PC-9 (cell line): ENCODE measurements at places on chromosomes 7 and 10. TPM values are rescaled to one million over a fixed set of nuclear protein-coding genes. Genes with fewer than 3 reads are reported as not detected.

DNA sequence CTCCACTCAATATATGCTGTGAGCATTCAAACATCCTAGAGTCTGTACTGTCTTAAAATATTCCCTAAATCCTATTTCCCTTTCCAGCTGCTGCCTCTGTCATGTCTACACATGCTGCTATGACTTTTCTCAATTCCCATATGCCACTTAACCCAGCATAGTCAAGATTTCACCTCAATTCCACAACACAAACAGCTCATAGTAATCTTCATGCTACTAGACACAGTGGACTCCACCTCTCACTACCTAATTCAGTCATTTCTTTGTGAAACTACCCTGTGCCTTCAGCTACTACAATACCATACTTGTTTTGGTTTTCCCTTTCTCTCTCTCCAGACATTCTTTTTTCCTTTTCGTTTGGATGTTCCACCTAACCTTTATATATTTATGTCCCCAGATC lies 45.5 kb downstream of the GSAP start:
- H3K4me1 ChIP-seq = no peaks in the 10 kb centered on the region
- no peak for DNase-seq
- H3K36me3 ChIP-seq = no peaks in the 10 kb centered on the region
- H3K27me3 ChIP-seq = no peaks in the 10 kb centered on the region
- H3K27ac ChIP-seq = no peak overlapping the region
- H3K4me3 ChIP-seq = no peak overlapping the region

- no peaks in the 10 kb centered on the region for H3K36me3 ChIP-seq
- H3K4me3 ChIP-seq = no peak overlapping the region
- no peaks in the 10 kb centered on the region for H3K4me1 ChIP-seq
- no peak overlapping the region for H3K27ac ChIP-seq
Measured at GRCh38 chr7:86818903-86819302, 175.2 kb downstream of the GRM3 start.

- H3K36me3 ChIP-seq = no peaks in the 10 kb centered on the region
- H3K4me1 ChIP-seq = peaks cover 11% of the 10 kb centered on the region
- DNase-seq = no peak
- H3K27ac ChIP-seq = no peak overlapping the region
- H3K27me3 ChIP-seq = no peaks in the 10 kb centered on the region
- H3K4me3 ChIP-seq = no peak overlapping the region
Measured at GRCh38 chr7:144821067-144821466, 14.8 kb downstream of the TPK1 start.

Gene ANKRD61
- total RNA-seq = 0.37 TPM in 1 of 2 replicates, not detected in the other

DNA sequence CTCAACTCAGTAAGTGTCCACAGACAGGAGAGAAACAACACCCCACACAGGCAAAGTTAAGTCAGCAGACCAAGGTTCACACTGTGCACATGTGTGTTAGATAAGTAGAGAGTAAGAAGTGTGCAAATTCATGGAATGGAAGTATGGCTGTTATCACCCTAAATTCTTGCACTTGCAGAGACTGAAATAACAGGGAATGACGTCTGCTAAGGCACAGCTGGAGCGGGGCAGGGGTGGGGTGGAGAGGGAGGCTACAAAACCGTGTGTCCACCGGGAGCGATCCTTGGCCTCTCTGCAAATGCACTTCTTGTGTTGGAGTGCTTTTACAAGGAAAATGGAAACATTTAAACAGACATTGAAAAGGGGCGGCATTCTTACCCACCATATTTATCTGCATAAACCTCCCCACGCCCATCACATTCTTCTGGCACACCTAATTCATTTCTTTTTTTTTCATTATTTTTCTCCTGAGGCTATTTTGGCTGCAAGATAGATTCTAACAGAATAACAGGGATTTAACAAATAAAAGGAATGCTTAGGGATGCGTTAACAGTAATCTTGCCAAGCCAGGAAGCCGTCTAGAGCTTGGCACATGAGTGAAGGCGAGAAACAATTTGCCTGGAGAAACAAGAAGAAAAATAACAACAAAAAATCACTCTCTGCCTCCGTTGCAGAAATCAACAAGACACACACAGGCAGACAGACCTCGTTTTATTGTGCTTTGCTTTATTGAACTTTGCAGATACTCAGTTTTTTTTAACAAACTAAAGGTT lies 30.1 kb downstream of the TNS3 start:
- H3K27ac ChIP-seq = peak overlapping the region; percentile 16; the same call in 1 of the 2 replicates
- peaks cover 49% of the 10 kb centered on the region for H3K36me3 ChIP-seq
- no peaks in the 10 kb centered on the region for H3K27me3 ChIP-seq
- peaks cover 17% of the 10 kb centered on the region for H3K4me1 ChIP-seq

DNA sequence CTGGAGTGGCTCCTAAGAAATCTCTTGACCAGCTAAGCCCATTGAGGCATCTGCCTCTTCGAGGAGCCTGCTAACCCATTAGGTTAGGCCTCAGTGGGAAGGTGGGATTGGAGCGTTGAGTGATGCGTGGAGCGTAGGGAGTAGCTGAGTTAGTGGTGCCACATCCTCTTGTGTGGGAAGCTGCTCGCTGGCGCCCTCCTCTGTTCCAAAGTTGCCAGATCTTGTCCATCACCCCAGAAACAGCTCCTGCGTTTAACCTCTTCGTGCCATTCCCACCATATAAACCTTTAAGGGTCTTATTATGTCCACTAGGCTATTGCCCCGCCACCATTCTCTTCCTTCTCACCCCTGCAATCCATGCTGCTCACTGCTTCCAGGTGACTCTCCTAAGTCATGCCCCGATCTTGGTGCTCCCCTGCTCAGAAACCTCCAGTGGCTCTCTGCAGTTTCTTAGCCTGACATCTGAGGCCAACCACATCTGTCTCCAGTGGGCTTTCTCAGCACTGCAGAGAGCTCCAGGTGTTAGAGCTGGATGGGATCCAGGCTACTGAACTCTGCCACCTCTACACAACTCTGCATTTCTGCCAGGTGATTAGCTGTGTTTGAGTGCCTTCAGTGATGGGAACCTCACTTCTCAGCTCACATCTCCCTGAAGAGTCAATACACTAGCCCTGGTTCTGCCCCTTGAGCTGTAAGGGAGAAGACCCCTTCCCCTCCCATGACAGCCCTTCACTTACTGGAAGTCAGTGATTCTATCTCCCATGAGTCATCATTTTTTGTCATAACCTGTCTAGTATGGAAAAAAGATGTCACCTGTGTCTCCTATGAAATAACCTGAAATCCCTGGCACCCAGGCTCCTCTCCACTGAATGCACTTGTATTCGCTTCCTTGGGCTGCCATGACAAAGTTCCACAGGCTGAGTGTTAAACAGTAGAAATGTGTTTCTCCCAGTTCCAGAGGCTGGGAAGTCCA lies 65.0 kb upstream of the FGFR2 start:
- no peak overlapping the region for H3K27ac ChIP-seq
- H3K4me1 ChIP-seq = no peaks in the 10 kb centered on the region
- H3K4me3 ChIP-seq = no peak overlapping the region

GRCh38 chr10:35262436-35262835 lies 73.9 kb upstream of the CCNY start:
- H3K27me3 ChIP-seq = no peaks in the 10 kb centered on the region
- H3K4me1 ChIP-seq = no peaks in the 10 kb centered on the region
- no peak overlapping the region for H3K27ac ChIP-seq

Gene BNIP3
- total RNA-seq = 21.0 and 21.9 TPM in 2 replicates

- DNase-seq = peak; percentile 37
- peaks cover 42% of the 10 kb centered on the region for H3K4me1 ChIP-seq
- peak overlapping the region; percentile 92 for H3K27ac ChIP-seq
- H3K27me3 ChIP-seq = no peaks in the 10 kb centered on the region
Measured at GRCh38 chr10:125264091-125264490, 103.7 kb upstream of the CTBP2 start.

DNA sequence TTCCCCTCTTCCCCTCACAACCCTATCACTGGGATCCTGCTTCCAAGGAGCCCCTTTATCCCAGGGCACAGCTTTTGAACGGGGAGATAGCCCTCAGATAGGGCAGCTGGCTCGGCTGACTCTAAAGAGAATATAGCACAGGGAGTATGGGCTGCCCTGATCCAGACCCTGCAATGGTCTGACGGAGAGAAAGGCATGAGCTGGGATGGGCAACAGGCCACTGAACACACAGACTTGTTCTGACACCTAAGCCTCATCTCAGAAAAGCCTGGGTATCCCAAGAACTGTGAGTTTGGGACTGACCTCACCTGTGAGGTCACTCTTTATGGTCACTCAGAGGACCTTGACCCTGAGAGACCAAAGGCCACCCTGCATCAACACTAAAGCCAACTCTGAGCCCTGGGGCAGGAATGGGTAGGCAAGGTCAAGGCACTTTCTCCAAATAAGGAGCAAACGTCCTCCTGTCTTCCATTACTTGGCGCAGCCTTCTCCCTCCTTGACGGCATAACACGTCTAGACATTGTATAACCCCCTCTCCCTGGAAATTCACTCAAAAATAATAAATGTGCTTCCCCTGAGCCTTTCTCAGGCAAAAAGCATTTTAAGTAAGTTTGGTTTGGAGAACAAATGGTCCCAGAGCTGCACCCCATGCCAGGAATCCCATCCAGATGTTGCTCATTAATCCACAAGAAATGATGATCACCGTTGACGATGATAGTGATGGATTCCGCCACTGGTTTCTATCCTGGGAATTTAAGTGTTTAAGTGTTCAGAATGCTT lies 8.2 kb upstream of the LRRC18 start:
- H3K27ac ChIP-seq = no peak overlapping the region
- no peak for DNase-seq
- no peak overlapping the region for H3K4me3 ChIP-seq
- H3K4me1 ChIP-seq = no peaks in the 10 kb centered on the region
- H3K36me3 ChIP-seq = no peaks in the 10 kb centered on the region
- peaks cover 79% of the 10 kb centered on the region for H3K27me3 ChIP-seq

Gene MET
- 237 and 287 TPM in 2 replicates for total RNA-seq

Gene BEND7
- 1.7 and 3.2 TPM in 2 replicates for total RNA-seq

- peaks cover 24% of the 10 kb centered on the region for H3K36me3 ChIP-seq
- no peak overlapping the region for H3K4me3 ChIP-seq
- no peaks in the 10 kb centered on the region for H3K27me3 ChIP-seq
- DNase-seq = no peak
- no peak overlapping the region for H3K27ac ChIP-seq
Measured at GRCh38 chr7:116548506-116548905, 23.7 kb downstream of the CAV1 start.

DNA sequence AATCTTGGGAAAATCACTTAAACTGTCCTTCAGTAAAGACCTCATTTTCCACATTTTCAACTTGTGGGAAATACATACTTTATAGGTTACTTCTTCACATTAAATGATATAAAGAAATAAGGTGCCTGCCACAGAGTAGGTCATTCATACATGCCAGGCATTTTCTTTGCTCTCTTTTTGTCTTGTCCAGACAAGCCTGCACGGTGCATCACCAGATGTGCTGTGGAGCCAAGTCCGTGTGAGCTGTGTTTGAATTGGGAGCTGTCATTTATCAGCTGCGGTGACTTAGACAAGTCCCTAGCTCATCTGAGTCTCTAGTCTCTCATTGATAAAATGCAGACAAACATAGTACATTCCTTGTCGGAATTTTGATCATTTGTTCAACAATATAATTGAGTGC lies 432.9 kb downstream of the SORCS3 start:
- H3K4me3 ChIP-seq = no peak overlapping the region
- no peaks in the 10 kb centered on the region for H3K27me3 ChIP-seq
- H3K36me3 ChIP-seq = no peaks in the 10 kb centered on the region
- H3K27ac ChIP-seq = no peak overlapping the region

GRCh38 chr10:105509517-105509916 lies 868.4 kb downstream of the SORCS3 start:
- no peaks in the 10 kb centered on the region for H3K27me3 ChIP-seq
- DNase-seq = no peak
- no peaks in the 10 kb centered on the region for H3K4me1 ChIP-seq

DNA sequence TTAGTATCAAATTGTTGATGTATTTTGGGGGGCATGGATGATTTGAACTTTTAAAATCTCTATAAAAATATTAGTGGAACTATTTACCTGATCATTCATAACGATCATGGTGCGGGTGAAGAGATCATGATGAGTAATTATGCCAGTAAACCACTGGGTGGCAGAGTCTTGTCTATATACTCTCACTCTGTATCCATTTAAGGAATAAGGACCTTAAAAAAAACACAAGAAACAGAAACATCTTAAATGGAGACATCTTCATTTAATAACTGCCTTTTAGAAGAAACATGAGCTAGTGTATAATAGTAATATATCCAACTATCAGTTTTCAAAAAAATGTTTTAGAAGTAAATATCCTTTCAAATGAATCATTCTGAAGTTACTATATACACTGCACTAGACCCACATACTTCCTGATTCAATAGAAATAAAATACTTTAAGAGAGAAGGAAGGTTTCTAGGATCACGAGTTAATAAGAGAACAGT lies 84.0 kb downstream of the NRBF2 start:
- no peaks in the 10 kb centered on the region for H3K27me3 ChIP-seq
- H3K4me3 ChIP-seq = no peak overlapping the region
- H3K4me1 ChIP-seq = no peaks in the 10 kb centered on the region
- no peak for DNase-seq

GRCh38 chr10:75430000-75430763 lies 1.2 kb upstream of the LRMDA start:
- H3K4me3 ChIP-seq = no peak overlapping the region
- H3K27ac ChIP-seq = peak overlapping the region; percentile 7; the same call in 1 of the 2 replicates
- peaks cover 53% of the 10 kb centered on the region for H3K4me1 ChIP-seq
- no peaks in the 10 kb centered on the region for H3K36me3 ChIP-seq

GRCh38 chr10:130686689-130687300 lies 550.6 kb downstream of the GLRX3 start:
- DNase-seq = no peak
- no peaks in the 10 kb centered on the region for H3K27me3 ChIP-seq
- H3K4me3 ChIP-seq = no peak overlapping the region
- no peaks in the 10 kb centered on the region for H3K4me1 ChIP-seq
- no peak overlapping the region for H3K27ac ChIP-seq

Gene SEMA4G
- 0.70 and 0.83 TPM in 2 replicates for total RNA-seq

DNA sequence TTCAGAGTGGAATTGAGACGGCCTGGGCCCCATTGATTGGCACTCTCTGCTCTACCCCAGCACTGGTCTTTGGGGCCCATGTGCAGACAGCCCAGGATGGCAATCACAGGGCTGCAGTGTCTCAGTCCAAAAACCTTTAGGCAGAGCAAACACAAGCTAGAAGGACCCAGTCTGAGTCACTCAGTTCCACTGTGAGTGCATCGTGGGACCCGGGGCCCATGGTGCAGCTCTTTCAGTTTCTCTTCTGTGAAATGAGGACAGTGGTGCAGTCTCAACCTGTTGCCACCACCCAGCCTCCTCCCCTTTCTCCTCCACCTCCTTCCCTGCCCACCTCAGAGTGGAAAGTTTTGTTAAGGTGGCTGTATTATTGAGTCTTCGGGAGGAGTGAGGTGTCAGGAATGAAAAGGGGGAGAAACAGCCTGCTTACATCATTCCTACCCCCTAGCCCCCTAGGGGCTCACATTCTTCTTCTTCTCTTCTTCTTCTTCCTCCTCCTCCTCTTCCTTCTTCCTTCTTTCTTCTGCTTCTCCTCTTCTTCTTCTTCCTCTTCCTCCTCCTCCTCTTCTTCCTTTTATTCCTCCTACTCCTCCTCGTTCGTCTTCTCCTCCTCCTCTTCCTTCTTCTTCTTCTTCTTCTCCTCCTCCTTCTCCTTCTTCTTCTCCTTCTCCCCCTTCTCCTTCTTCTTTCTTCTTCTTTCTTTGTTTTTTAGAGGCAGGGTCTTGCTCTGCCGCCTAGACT lies 19.5 kb upstream of the CARD11 start:
- H3K4me1 ChIP-seq = no peaks in the 10 kb centered on the region
- H3K27me3 ChIP-seq = no peaks in the 10 kb centered on the region
- H3K4me3 ChIP-seq = no peak overlapping the region
- no peaks in the 10 kb centered on the region for H3K36me3 ChIP-seq
- no peak for DNase-seq
- no peak overlapping the region for H3K27ac ChIP-seq
